Stimulated activated CD8-positive, alpha-beta memory T cell treated with anti-CD3 and anti-CD28 coated beads, Interleukin-7, amount 100 ng/mL, for 1 hour (primary cell): ENCODE measurements at places on chromosomes 3 and 15.

- no peak for DNase-seq
These were observed 72.6 kb upstream of the MFGE8 start for GRCh38 chr15:88985547-88986393.

GRCh38 chr15:51837792-51838251 is 8.4 kb downstream of the TMOD3 start:
- DNase-seq: no peak

DNA sequence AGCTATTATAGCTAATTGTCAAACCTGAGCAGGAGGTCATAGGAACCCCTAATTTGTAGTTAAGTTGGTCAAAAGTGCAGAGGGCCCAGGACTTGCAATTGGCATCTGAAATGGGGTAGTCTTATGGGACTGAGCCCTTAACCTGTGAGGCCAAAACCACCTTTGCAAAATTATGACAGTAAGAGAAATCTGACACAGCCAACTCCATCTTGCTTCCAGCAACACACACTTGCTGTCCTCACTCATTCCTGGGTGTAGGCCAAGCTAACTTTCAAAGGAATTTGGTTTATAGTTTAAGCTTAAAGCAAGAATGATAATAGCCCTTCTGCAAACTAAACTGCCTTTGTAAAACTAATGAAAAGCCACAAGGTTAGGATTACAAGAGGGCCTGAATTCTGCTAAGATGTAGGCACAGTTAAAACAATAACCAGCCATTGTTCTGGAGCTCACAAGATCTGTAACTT is 57.6 kb upstream of the FRMD4B start:
- no peak for DNase-seq

DNA sequence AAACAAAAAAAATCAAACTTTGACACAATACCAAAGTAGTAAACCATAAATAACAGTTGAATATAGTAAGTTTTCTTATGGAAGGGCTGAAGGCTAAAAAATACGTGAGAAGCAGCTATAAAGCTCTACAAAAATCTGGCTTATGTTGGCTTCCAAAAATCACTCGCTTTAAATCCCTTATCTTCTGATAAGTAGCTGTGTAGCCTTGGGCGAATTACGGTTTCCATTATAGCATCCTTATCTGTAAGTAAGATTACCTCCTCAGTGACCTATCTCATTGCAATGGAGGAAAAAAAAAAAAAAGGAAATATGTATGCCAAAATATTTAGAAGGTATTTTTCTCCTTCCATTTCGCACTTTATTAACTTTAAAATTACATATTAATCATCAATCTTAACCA is 348.6 kb downstream of the PLOD2 start:
- no peak for DNase-seq

GRCh38 chr3:10515884-10516495 is 10.6 kb upstream of the ATP2B2 start:
- DNase-seq: no peak

DNA sequence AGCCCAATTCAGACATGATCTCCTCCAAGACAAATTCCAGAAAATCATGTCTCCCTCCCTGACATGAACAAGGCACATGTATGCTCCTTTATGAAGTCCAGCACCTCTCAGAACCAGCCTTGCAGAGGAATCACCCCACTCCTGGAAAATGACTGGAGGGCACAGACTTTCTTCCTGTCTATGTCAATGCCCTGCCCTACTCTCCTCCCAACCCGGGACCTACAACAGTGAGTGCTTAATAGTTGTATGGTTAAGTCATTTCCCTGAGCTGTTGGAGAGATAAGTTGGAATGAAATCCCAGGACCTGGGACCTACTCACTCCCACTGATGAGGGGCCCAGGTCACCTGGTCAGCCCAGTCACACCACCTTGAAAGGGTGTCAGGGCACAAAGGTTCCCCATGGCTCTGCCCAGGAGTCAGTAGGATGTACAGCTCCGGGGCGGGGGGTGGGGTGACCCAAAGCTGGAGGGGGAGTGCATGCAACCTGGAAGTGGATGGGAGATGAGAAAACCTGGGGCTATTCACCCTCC is 80.1 kb upstream of the HERC1 start:
- DNase-seq: no peak

DNA sequence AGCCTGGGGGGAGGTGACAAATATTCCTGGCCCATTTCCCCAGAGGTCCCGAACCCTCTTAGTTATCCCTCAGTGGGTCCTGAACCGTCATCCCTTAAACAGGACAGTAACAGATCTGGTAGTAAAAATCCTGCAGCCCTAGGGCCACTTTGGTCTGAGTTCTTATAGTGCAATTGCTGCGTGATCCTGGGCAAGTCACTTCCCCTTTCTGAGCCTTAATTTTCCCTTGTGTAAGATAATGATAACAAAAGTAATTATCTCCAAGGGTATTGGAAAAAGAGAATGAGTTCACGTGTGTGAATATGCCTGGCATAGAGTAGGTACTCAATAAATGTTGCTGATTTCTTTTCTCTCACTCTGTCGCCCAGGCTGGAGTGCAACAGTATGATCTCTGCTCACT is 2.9 kb upstream of the JAGN1 start:
- no peak for DNase-seq

GRCh38 chr3:180183346-180183745 is 146.6 kb upstream of the PEX5L start:
- DNase-seq: no peak

DNA sequence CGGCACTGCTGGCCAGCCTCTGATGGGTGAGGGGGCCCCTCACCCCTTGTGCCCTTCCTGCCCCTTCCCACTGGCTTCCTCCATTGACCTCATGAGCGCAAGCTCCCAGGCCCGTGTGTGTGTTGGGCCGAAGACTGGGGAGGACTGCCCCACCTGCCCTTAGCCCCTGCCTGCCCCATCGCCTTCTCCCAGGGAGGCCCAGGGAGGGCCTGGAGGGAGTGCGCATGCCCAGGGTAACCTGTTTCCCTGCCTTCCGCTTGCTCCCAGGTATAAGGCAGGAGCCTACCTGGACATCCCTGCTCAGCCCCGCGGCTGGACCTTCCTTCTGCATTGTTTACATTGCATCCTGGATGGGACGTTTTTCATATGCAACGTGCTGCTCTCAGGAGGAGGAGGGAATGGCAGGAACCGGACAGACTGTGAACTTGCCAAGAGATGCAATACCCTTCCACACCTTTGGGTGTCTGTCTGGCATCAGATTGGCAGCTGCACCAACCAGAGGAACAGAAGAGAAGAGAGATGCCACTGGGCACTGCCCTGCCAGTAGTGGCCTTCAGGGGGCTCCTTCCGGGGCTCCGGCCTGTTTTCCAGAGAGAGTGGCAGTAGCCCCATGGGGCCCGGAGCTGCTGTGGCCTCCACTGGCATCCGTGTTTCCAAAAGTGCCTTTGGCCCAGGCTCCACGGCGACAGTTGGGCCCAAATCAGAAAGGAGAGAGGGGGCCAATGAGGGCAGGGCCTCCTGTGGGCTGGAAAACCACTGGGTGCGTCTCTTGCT is 8.8 kb downstream of the DLL4 start:
- DNase-seq: no peak

DNA sequence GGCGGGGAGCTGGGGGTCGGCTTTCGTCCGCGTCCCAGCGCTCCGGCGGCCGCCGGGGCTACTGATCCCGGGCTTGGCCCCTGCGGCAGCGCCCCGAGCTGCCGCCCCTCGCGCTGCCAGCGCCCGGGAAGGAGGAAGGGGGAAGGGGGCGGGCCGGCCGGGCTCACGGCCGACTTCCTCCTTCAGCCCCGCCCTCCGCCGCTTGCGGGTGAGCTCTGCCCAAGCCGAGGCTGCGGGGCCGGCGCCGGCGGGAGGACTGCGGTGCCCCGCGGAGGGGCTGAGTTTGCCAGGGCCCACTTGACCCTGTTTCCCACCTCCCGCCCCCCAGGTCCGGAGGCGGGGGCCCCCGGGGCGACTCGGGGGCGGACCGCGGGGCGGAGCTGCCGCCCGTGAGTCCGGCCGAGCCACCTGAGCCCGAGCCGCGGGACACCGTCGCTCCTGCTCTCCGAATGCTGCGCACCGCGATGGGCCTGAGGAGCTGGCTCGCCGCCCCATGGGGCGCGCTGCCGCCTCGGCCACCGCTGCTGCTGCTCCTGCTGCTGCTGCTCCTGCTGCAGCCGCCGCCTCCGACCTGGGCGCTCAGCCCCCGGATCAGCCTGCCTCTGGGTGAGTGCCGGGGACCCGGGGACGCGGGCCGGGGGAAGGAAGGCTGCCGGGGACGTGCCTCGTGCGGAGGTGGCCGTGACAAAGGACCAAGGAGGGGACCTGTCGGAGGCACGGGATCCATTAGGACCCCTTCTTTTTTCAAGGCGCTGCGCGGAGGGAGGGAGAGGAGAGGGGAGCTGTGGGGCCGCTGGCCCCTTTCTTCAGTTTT is at the start of gene SEMA4B:
Gene SEMA4B (plus strand): TSS at position 201 of the 814 bp plus-strand sequence. CDS start 249 bp downstream, at position 450.
- DNase-seq: no peak

GRCh38 chr3:78519281-78519680 is 1248.5 kb downstream of the ROBO1 start:
- DNase-seq: no peak

GRCh38 chr15:52715411-52715810 is 36.2 kb upstream of the ATOSA start:
- no peak for DNase-seq

DNA sequence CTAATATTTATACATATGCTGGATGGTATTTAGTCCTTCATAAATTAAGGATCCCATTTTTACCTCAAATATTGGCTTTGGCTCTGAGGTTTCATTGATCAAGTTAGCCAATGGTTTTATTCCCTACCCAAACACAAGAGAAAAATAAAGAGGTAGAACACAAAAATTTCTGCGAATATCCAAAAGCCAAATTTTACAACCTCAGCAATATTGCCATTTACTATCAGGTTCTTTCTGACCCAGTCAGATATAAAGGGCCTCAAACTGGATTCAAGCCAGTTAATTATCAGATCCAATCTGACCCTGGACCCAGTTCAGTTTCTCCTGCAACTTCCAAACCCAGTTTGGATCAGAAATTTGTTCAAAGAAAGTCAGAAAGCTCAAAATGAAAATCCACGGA is 998.1 kb downstream of the SI start:
- DNase-seq: no peak

DNA sequence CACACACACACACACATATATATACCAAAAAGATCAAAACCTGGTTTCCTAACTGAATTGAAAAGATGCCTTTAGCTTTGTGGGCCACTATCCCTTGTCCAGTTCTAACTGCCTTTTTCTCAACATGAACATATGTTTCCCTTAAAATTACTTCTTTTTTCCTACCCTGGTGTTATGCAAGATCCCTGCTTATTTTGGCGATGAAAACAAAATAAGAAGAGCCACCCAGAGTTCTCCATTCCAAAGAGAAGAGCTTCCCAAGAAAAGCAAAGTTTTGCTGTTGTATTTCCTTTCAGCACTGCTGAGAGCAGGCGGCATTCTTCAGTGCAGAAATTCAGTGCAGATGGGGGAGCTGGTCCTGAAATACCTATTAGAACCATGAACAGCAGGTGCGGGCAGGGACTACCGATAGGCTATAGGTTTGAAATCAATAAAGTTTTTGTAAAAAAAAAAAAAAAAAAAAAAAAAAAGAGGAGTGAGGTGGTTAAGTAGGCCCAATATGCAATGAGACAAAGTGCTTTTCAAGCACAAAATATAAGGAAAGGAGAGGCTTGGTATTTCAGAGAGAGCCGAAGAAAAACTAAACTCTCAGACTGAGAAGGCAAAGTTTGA is 238.0 kb downstream of the FOXP1 start:
- DNase-seq: no peak

DNA sequence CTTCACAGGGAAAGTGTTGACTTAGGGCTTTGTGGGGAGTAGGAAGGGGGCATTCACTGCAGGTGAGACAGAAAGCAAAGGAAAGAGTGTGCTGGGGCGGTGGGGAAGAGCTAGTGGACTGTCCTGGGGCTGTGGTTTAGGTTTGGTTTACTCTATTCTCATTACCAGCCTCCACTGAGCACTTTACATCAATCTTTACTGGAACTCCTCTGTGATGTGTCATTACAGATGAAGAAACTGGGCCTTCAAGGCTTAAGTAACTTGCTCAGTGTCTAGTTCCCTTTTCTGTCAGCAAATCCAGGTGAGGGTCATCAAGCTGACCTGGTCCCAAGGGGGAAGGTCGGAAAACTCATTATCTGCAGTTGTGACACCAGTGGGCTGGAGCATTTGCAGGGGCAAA is 120.2 kb upstream of the PFN2 start:
- no peak for DNase-seq

GRCh38 chr15:39788800-39789565 is 6.3 kb upstream of the FSIP1 start:
- DNase-seq: no peak

- no peak for DNase-seq
These were observed 32.3 kb downstream of the POLR2M start for GRCh38 chr15:57738734-57739237.

DNA sequence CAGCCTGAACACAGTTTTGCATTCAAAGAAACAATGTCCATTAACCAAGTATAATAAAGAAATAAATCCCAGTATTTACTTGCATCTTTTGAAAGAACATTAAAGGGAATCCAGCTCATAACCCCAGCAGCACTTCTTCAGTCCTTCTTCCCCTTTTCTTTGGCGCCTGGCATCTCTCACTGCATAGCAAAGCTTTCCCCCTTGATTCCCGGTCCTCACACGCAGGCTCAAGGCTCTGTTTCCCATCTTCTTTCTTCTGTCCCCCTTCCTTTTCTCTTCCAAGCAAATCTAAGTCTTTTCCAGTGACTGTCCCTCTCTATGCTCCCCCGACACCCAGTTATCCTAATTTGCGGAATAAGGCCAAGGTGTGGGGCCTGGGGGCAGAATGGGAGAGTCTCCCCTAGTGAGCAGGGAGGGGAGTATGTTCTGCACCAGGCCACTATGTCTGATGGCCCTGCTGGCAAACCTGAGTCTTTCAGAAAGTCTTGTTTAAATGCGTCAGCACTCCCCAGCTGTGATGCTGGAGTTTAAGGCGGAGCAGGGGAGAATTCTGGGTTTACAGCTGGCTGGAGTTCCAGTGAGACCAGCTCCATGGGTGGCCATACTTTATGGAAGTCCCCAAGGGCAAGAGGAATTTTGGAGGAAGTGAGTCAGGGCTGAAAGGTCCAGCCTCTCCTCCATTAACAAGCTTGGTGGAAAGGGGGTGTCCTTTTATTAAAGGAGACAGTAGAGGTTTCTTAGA is 42.1 kb downstream of the GOLGA6A start:
- no peak for DNase-seq

DNA sequence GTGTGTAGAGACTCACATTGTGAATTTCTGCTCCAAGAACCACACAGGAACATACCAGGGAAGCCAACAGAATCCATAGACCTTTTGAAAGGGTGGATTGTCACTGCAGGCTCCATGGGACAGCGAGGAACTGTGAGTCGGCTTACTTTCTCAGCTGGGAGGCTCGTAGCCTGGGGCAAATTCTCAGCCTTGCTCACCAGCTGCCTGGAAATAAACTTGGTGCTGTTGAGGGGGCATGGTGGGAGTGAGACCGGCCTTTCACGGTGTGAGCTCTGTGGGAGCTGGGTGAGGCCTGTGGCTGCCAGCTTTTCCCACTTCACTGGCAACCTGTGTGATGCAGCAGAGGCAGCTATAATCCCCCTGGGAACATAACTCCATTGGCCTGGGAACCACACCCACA is 146.6 kb upstream of the P2RY1 start:
- DNase-seq: no peak

DNA sequence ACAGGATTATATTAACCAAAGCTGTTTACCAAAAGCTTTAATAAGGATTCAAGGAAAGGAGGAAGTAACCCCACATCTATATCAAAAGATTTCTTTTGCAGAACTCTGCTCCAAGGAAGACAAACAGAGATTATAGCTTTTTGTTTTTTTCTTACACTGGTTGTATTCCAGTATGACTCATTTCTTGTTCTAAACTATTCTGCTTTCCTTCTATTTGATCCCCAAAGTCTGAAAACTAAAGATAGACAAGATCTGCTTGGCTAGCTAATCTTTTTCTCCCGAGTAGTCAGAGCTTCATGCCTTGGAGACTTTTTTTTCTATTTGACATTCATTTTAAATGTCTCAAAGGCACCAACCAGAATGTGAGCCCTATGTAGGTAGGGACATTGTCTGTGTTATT is 36.8 kb upstream of the FRMD5 start:
- no peak for DNase-seq
